SK-N-MC (cell line): ENCODE measurements at places on chromosomes 12 and 14.

DNA sequence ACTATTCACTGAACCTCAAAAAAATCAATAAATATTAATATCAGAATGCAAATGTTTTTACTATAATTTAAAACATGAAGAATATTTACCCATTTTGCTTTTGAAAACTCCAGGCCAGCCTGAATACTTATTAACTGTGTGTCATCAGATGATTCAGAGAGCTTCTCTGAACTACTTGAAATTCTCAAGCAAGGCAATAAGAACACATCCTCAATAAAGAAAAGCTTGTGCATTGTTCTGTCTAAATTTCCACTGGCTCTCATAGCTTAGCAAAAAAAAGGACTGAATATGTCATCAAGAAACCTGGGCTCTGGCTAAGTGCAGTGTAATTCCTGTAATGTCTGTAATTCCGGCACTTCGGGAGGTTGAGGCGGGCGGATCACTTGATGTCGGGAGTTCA is 194.1 kb downstream of the BTG1 start:
- DNase-seq, result no peak

GRCh38 chr14:89331398-89331797 is 85.6 kb downstream of the FOXN3 start:
- DNase-seq, result no peak

DNA sequence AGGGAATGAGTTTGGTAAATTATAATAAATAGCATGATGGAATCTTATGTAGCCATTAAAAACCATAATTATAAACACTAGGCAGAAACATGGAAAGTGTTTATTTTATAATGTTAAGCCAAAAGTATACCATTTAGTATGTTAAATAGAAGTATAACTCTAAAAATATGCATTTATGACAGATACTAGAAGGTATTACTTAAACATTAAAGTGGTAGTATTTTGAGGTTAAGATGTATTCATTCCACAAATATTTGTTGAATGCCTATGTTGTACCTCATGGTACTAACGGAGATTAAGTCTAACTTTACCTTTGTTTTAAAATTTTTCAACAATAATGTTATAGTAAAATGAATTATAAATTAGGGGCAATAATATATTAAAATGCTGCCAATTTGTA is 24.1 kb downstream of the TTC8 start:
- no peak for DNase-seq

DNA sequence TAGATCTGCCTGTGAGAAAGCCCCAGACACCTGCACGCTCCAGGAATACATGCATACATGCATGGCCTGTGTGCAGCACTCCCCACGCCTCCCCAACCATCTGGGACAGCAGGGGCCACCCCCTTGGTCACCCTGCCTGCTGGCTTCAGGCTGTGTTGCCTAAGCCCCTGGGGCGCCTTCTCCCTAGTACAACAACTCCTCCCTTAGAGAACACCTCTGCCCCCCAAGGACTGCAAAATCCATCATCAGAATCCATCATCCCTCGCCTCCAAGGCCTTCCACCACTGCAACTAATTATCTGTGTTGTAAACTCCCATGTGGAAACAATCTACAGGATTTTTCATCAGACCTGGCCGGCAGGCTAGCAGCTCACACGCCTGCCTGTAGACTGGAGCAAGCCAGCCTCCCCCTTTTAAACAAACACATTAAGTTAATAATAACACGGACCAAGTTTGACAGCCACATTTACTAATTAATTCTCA is 36.8 kb downstream of the ZFP36L1 start:
- DNase-seq, result no peak

- no peak for DNase-seq
Observed at GRCh38 chr12:14773685-14774073, 29.6 kb downstream of the WBP11 start.

DNA sequence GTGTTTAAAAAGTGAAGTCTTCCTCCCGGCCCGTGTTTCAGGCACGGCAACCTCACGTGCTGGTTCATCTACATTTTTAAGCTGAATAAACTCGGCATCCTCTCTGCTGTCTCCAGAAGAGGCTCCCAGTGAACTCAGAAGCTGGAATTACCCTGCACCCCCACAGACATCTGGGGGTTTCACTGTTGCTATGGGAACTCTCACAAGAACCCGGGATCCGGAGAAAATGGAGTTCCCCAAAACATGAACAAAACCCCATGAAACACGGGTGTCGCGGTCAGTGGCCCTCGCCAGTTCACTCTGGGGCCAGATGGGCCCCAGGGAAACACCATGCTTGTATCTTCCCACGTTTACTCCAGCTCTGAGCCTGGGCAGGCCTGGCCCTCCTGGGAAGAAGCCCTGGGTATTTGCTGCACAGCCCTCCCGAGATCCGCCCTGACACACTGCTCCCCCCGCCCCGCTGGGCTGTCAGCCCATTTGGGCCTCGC is 143.7 kb downstream of the PIWIL1 start:
- DNase-seq, result no peak

- no peak for DNase-seq
Observed at GRCh38 chr12:21618566-21618965, 13.9 kb upstream of the GYS2 start.

DNA sequence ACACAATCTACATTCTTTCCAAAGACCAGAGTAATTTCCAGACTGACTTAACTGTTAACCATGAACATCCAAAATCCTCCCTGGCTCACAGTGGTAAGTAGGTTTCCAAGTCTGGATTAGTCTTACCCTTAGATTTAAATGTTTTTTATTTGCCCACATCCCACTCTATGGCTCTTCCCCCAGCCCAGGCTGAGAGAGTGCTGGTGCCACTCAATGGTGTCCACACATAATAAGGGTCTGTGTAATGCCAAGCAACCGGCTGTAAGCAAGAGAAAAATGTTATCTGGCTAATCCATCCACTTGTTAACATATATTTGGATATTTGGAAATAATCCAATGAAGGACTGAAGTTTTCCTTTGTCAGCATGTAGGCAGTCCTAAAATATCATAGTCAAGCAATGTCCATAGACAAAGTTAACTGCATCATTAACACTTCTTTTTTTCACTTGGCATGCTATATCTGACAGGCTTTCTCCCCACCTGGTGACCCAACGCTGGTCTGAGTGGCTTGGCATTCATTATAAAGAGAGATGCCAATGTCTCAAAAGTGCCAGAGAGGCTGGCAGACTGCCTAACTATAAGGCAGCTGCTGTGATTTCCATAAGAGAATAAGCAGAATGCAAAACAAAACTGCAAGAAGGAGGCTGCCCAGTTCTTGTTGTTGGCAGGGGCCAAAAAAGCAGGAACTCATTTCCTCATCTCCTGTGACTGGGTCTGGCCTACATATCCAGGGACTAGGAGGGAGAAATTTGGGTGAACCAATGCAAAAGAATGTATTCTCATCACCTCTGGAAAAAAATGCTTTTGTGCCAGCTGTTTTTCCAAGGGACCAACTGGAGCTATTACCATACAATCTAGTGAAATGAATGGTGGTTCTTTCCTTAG is 13.9 kb upstream of the HOXC13 start:
- DNase-seq, result no peak

DNA sequence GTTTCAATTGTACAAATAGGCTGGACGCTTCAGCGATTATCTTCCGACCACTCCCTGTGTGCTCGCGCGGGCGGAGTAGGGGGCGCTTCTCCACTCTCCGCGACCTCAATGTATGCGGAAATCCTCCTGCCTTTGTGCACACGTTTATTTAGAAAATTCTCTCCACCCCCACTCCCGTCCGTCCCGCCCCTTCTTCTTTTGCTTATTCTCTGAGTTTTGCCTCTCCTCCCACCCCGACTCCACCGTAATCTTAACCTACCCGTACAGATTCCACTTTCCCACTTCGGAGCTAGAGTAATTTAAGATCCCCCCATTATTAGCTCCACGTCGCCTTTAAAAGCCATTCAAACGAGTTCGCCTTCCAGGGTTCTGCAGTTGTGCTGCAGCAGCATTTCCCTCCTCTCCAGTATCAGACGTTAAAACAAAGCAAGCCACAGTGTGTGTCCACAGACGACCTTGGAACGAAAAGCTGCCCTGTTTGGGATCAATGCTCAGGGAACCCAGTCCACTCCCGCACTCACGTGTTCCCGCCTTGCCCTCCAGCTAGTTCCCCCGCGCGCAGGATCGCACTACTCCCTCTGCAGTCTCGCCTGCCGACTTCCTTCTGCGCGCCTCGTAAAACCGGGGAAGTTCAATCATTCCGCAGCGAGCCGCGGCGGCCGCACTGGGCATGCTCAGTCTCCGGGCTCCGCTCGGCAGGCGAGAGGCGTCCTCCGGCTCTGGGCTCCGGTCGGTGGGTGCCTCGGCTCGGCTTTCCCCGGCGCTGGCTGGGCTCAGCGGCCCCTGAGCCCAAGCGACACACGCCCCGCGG is at the start of gene ANO6:
TSS of gene ANO6 (plus strand) at position 677 of the 811 bp plus-strand sequence. CDS start 227 bp downstream, outside the sequence.
- DNase-seq, result peak; percentile 74

- DNase-seq, result no peak
Observed at GRCh38 chr12:27094726-27095125, 12.3 kb upstream of the C12orf71 start.

DNA sequence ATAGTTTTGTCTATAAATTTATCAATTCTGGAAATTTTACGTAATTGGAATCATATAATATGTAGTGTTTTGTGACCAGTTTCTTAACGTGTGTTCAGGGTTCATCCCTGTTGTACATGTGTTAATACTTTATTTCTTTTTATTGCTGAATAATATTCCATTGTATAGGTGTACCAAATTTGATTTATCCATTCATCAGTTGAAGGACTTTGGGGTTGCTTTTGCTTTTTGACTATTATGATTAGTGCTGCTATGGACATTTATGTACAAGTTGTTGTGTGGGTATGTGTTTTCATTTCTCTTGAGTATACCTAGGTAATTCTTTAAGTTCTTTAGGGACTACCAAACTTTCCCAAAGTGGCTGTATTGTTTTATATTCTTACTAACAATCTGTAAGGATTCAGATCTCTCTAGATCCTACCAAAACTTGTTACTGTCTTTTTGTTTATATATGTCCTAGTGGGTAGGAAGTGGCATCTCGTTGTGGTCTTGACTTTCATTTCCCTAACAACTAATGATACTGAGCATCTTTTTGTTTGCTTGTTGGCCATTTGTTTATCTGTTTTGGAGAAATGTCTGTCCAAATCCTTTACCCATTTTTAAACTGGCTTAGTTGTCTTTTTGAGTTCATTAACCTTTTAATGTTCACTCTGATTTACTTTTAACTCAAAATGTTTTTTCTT is 14.9 kb downstream of the VRK1 start:
- DNase-seq, result no peak

GRCh38 chr14:61713724-61714437 is 18.6 kb downstream of the HIF1A start:
- no peak for DNase-seq

DNA sequence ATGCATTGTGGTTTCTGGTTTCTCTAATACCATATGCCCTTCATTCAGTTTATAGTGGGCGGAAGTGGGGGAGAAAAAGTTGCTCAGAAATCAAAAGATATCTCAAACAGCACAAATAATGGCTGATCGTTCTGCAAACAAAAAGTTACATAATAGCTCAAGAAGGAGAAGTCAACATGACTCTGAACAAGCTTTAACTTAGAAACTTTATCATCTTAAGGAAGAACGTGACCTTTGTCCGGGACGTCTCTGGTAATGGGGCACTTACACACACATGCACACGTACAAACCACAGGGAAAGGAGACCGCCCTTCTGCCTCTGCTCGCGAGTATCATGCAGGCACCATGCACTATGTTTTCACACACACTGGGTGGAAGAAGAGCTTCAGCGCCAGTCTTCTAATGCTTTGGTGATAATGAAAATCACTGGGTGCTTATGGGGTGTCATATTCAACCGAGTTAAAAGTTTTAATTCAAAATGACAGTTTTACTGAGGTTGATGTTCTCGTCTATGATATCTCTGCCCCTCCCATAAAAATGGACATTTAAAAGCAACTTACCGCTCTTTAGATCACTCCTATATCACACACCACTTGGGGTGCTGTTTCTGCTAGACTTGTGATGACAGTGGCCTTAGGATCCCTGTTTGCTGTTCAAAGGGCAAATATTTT is 4.7 kb downstream of the FOS start:
- DNase-seq, result no peak

DNA sequence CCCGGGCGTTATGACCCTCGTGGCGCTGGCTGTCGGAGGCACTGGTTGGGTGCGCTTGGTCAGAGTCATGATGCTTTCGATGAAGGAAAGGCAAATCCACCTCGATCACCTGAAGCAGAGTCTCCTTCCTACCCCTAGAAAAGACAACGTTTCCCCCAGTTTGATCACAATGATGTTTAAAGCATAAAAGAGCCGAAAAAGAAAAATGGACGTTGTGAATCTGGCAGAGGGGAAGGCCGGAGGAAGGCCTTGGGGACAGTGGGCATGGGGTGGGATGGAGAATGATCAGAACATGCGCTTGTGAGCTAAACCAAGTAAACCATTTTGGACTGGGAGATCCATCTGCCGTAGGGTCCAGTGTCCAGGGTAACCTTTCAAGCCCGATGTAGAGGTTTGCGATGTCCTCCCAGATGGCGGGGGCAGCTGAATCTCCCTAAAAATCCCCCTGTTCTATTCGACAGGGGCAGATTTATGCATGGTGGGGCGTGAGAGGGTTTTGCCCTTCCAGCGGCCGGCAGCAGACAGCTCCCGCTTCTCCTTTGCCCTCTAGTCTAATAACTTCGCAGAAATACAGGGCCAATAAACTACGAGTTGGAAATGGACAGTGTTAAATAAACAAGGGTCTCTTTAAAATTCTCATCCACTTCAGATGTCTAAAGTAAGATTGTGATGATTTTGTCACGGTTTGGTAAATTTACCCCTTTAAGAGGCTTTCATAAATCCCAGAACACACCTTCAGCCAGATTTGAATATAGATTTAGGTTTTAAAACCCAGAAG is 2.3 kb upstream of the OTX2 start:
- no peak for DNase-seq

DNA sequence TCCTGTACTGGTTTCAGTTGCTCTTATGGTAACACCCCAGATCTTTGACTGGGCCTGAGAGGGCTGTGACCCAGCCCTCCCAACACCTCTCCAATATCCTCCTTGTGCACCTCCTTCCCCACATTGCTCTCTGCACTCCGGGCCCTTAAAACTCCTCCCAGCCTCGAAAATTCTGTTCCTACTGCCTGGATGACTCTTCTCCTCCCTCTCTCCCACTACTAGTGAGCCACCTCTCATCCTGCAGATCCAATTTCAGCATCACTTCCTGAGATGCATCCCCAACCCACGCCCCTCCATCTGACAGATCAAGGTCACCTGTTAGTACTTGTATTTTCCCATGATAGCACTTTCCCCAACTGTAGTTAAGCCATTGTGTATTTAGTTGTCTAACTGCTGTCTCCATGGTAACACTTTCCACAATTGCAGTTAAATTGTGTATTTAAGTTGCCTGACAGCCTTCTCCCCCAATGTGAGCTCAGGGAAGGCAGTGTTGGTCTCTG is 11.5 kb upstream of the NT5DC3 start:
- no peak for DNase-seq
